ENCODE measurements at places on chromosomes 6 and 20.

- DNase-seq, result no peak
Observed at GRCh38 chr6:36739947-36740817, 42.6 kb downstream of the RAB44 start.

DNA sequence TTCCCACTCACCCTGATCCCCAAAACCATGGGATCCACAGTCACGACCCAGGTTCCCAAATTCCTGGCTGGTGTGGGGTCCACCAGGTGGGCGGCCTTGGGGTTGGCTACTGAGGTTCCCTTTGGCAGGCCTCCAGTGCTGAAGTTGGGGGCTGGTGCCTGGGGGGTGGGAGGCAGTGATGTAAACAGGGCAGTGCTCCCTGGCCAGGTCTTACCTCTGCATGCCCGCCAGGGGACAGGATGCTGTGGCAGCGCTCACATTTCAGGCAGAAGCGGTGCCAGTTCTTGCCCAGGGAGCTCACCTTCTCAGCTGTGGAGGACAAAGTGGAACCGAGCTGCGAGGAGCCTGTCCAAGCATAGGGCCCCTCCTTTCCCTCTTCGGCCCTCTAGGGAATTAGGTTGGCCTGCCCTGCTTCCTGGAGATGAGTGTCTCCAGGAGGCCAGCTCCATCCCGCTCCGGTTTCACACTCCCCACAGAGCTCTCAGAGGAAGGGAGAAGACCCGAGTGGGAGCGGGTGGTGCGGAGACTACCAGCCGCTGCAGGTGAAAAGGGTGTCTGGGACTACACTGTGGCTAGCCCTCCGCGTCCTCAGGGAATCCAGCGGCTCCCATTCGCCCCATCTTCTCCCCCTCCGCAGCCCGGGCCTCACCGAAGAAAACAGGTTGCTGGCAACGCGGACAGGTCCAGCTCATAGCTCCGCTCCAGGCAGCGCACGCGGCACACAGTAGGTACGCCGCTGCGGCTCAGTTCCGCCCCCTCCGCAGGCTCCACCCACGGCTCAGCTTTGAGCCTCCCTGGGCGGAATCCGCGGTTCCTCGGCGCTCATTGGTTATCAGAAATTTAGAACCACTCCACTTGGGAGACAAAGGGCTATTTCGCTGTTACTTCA, at the start of gene CRIP3:
CRIP3 (minus strand) TSS at position 726 of the 889 bp plus-strand sequence; CDS start at position 692, 34 bp downstream.
- peak; percentile 12 for DNase-seq

- DNase-seq, result no peak
Observed at GRCh38 chr6:35856250-35856649, 51.1 kb downstream of the LHFPL5 start.

GRCh38 chr6:4759997-4760396, 16.2 kb upstream of the CDYL start:
- no peak for DNase-seq

DNA sequence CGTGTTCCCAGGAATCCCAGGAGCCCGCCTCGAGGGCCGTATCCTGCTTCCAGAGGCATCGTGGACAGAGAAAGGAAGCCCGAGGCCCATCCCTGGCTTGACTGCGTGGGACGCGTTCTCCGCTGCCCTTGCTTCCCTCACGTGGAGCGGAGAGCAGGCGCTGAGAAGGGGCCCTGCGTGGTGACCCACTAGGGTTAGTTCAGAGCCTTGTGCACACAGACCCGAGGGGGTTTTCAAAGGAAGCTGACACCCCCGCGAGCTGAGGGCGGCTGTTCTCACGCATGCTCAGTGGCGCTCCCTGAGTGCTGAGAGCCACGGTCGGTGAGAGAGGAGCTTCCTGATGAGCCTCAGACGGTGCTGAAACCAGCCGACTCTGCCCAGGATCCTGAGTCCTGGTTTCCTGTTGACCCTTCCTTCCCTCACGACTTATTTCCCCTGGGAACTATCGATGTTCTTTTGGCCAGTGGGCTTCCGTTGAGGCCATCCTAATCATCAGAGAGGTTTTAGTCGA, 28.9 kb upstream of the CCR6 start:
- peak; percentile 87 for DNase-seq

DNA sequence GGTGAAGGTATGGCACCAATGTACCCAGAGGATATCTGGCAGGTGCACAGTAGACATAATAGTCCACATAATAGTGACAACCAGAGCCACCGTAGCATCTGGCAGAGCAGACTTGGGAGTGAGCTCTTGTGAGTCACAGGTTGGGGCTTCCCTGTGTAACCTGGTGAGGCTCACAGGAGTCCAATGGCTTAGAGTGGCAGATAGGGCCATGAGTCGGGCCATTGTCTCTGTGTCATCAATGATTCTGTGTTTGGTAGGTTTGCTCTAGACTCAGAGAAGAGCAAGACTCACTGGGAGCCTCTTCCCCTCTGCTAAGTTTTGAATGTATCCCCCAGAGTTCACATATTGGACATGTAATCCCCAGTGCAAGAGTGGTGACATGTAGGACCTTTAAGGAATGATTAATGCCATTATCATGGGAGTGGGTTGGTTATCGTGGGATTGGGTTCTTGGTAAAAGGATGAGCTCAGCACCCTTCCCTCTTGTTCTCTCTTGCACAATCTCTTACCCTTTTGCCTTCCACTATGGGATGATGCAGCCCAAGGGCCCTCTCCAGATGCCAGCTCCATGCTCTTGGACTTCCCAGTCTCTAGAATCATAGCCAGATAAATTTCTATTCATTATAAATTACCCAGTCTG, 22.6 kb upstream of the SIRPA start:
- no peak for DNase-seq

DNA sequence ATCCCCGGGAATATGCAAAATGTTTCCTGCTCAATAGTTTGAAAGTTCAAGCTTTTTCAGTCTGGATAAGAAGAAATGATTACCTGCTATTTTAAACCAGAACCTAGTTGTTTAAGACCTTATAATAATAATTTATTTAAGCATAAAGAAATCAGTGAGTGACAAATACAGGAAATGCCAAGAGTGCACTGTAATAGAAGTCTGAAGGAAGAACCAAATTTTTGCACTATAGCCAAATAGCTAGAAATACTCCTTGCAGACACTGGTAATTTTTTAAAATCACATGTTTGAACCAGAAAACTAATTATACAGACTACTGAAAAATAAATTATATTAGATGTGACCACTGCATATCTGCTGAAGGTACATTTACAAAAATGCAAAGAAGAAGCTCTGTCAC, 93.2 kb downstream of the MMS22L start:
- no peak for DNase-seq

DNA sequence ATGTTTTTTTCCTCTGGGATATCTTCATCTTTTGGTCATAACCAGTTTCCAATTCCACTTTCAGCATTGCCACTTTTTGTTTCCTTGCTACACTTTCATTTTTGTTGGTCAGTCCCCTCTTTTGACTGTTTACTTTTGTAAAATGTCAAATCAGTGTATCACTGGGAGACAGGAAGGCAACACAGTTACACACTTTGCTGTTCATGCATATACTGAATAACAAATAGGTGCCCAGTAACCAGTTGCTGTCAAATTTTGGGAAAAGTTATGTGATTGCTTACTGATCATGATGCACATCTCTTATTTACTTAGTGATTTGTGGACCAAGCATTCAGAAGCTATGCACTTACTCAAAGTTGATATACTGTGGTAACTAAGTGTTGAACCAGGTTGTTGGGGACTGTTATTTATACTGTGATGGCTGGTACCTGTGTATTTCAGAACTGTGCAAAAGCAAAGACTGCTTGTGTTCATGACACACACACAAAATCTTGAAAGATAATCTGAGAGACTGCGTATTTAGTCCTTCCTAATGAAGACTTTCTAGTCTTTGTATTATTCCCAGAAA, 41.0 kb downstream of the ZNF292 start:
- no peak for DNase-seq

DNA sequence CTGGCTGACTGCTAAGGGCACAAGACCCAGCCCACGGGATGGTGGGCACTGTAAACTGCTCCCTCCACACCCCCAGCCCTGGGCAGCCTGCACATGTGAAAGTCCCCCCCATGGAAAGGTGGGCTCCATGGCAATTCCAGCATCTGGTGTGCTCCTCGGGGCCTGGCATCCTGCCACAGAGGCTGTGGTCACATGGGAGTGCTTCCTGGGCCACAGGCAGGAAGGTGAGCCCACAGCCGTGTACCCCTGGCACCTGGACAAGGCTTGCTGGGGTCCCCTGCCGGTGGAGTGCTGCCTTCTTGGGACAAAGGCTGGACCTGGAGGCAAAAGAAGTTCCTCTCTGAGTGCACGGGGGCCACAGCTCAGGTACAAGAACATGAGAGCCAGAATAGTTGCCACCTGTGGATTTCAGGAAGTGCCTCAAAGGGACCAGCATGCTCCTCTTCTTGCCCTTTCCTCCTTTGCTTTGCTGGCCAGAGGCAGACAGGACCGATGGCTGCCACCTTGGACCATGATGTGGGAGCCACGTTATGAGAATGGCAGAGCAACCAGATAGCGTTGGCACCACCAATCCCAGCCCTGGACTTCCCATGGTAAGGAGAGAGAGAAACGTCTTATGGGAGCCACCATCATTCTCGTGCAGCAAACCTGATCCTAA, 120.2 kb upstream of the MLN start:
- DNase-seq, result no peak

- DNase-seq, result no peak
Observed at GRCh38 chr20:3603108-3603507, 60.1 kb downstream of the GFRA4 start.

DNA sequence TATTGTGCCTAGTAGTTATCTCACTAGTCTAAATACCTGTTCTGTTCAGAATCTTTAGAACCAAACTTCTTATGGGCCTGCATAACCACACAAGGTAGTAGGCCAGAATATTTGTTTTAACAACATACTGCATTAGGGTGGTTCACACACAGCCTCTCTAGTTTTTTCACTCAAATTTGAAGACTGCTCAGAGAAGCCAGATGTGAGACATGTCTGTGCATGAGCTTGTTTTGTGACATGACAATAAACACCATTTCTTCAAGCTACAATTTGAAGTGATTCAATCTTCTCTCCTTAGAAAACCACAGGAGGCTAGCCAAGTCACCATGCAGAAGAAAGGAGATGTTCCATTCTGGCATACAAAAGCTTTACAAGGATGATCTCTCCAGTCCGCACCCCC, 135.6 kb downstream of the MMS22L start:
- no peak for DNase-seq

- peak; percentile 59 for DNase-seq
Observed at GRCh38 chr6:16770701-16771569, 9.7 kb upstream of the ATXN1 start.

DNA sequence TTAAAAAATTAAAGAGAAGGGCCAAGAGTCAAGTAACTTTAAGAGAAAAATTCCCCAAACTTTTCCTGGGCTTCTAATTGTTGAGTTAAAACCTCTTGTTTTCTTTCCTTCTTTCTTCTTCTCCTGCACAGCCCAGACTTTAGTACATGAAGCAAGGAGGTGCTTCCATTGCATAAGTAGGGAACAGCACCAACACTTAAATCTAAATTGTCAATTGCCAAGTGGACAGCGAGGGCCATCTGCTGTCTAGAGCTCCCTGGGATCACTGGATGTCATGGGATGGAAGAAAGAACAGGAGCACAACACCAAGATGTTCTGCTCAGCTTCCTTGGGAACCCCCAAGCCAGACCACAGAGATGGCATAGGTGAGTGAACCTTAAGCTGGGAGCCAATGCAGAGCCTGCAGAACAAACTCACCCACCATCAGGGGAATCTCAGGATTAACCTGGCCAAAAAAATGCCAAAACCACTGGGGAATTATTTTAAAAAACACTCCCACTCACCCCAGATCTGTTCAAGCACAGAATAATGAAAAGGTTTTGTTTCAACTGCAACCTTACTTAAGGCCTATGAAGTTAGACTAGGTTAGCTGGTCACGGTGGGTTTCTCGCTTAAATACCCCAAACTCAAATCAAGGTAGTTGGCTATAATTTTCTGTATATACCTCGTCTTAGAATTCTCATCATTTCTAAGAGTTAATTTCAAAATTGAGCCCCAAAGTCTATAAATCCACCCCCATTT, 67.8 kb downstream of the TNFRSF21 start:
- DNase-seq, result no peak

GRCh38 chr6:31547727-31548543, 527 bp downstream of the NFKBIL1 start:
- DNase-seq, result no peak

GRCh38 chr6:105806486-105806920, 279.6 kb upstream of the PRDM1 start:
- no peak for DNase-seq

DNA sequence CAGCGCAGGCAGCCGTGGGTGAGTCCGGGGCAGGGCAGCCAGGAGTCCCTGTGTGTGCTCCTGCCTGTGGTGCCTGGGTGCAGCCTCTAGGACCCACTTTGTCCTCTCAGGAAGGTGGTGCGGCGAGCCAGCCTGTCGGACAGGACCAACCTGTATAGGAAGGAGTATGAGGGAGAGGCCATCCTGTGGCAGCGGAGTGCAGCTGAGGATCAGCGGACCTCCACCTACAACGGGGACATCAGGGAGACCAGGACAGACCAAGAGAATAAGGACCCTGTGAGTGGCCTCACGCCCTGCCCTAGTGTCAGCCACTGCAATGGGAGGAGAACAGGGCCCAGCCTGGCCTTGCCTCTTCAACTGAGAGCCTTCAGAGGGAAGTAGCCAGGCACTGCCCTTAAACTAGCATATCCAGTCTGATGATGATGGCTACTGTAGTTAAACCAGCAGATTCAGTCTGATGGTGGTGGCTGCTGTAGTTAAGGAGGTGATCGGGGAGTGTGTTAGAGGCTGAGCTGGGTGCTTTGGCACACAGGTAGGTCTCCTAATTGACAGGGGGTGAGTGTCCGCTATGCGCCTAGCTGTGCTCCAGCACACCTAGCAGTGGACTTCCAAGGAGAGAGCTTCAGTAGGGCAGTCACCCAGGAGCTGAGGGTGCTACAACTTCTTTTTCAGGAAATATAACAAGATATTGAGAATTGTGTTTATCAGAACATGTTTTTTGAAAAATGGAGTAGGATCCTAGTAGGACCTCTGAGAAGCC, 18.1 kb upstream of the FAM83D start:
- no peak for DNase-seq

DNA sequence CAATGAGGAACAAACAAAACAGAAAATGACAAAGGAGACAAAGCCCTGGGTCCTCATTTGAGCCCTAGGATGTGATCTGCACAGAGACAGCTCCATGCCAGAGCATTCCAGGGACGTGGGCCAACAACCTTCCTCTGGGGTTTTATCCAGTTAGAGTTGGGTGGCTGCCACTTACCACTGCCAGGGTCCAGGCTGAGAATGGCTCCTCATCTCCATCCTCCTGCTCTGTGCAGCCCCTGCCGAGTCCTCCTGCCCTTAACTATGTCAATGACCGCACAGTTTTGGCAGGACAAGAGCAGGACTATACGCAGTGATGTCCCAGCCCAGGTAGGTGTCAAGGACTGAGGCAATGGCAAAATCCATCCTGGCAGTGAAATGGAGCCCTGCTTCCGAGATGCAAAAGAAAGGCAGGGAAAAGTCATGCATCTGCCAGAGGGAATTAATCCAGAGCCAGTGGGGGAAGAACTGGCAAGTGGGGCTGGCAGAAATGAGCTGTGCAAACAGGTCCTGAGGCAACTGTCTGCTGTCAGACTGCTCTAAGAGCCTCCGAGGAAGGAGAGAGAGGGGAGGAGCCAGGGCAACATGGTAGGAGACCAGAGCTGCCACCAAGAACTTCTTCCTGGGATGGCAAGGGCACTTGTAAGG, 449.4 kb downstream of the PTPRT start:
- no peak for DNase-seq
